ENCODE measurements at places on chromosomes 16 and 17.

GRCh38 chr16:84175350-84176081 is 11.3 kb downstream of the TAF1C start:
- no peak overlapping the region for H3K4me3 ChIP-seq
- peaks cover 36% of the 10 kb centered on the region for H3K4me1 ChIP-seq
- H3K27ac ChIP-seq, result peak overlapping the region; percentile 80

- no peak for DNase-seq
- H3K4me1 ChIP-seq, result no peaks in the 10 kb centered on the region
- no peak overlapping the region for H3K4me3 ChIP-seq
- no peaks in the 10 kb centered on the region for H3K27me3 ChIP-seq
Observed at GRCh38 chr17:63275318-63275970, 170.7 kb downstream of the CYB561 start.

DNA sequence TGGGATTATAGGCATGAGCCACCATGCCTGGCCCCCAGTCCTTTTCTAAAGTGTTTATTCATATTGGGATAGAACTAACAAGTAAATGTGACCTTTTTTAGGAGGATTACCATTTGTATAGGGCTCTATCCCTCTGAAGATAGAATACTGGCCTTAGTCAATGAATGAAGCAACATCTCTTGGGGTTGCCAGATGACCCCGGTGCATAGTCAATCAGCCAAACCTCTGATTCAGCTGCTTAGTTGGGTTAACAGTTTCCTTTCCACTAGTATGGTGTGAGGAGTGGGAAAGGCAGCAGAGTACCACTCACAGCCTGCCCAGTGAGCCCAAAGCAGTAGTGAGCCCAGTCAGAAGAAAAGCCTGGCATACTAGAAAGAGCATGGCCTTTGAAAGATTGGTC is 94.6 kb upstream of the TBX2 start:
- H3K36me3 ChIP-seq, result no peaks in the 10 kb centered on the region
- DNase-seq, result peak; percentile 14
- no peak overlapping the region for H3K4me3 ChIP-seq
- no peaks in the 10 kb centered on the region for H3K27me3 ChIP-seq
- H3K27ac ChIP-seq, result no peak overlapping the region

DNA sequence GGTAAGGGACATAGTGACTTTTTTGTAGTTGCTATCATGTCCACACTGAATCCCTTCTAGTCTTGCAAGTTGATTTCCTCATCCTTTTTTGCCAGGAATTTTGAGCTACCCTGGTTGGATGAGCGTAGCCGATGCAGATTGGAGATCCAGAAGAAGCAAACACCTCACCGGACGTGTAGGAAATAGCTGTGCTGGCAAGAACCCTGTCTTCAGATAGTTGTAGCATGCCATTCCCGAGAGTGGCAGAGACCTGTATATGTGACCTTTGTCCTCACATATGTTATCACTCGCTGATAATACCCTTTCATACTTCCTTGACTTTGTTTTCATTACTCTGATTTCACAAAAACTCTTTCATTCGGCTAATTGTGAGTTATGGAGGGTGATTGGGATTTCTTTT is 6.2 kb upstream of the CASC3 start:
- H3K36me3 ChIP-seq, result no peaks in the 10 kb centered on the region
- no peak for DNase-seq
- no peak overlapping the region for H3K27ac ChIP-seq
- H3K4me1 ChIP-seq, result peaks cover 4% of the 10 kb centered on the region

DNA sequence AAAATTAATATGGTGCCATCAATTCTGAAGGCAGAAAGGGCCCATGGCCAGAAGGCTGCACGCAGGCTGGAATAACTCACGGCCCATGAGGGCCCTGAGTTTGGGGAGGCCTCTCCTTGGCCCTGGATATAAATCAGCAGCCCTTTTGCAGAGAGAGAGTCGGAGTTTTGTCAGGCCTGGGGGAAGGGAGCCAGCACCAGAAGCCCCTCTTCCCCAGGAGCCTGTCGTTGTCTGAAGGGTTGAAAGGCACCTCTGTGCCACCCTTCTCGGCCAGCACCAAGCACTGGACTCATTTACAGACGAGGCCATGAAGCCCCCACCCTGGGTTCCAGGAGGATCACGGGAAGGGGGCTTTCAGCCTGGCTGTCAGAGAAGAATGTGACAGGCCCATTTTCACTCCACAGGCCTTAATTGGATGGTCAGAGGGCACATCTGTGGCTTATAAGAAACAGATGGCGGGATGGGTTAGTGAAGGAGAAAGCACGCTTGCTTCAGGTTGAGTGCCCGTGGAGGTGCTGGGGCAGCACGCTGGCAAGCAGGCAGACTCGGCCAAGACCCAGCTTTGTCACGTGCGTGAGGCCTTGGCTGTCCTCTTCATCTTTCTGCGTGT is 140.6 kb downstream of the CLEC16A start:
- H3K4me1 ChIP-seq, result peaks cover 53% of the 10 kb centered on the region
- no peaks in the 10 kb centered on the region for H3K36me3 ChIP-seq
- H3K4me3 ChIP-seq, result no peak overlapping the region

- H3K36me3 ChIP-seq, result no peaks in the 10 kb centered on the region
- H3K27me3 ChIP-seq, result no peaks in the 10 kb centered on the region
- H3K27ac ChIP-seq, result no peak overlapping the region
- no peak for DNase-seq
- no peak overlapping the region for H3K4me3 ChIP-seq
Observed at GRCh38 chr16:73190688-73191659, 143.0 kb upstream of the ZFHX3 start.

DNA sequence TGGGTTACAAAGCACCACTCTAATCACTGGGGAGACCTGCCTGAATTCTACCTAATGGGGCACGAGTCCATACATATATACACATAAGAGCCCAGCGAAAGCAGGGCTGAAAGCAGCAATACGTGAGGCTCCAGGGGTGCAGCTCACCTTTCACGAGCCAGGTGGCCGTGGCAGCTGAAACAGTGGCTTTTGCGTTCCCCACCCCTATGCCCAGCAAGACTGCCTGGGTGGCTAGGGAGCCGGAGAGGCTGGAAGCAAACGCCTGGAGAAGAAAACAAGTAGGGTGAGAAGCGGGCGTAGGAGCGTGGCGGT is 618 bp downstream of the RUSF1 start:
- H3K27me3 ChIP-seq, result no peaks in the 10 kb centered on the region
- DNase-seq, result no peak
- no peaks in the 10 kb centered on the region for H3K36me3 ChIP-seq
- H3K27ac ChIP-seq, result peak overlapping the region; percentile 87
- peaks cover 38% of the 10 kb centered on the region for H3K4me1 ChIP-seq

DNA sequence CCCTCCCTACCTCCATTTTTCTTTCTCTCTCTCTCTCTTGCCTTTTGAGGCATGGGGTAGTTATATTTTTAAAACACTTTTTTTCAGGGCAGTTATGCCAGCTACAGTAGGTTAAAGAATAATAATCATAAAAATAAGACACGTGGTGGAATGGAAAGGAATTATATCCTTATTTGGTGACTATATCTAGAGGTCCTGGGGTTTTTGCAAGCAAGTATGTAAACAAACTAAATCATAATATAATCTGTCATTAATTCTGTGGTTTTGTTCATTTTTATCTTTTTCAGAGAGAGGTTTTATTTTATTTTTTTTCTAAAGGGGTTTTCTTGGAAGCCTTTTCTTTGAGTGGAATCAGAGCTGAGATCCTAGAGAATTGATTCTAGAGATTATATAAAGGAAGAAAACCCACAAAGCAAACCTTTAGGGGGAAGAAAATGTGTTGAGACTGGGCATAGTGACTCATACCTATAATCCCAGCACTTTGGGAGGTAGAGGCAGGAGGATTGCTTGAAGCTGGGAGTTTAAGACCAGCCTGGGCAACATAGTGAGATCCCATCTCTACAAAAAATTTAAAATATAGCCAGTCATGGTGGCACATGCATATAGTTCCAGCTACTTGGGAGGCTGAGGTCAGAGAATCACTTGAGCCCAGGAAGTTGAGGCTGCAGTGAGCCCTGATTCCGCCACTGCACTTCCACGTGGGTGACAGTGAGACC is 53.2 kb downstream of the NQO1 start:
- no peaks in the 10 kb centered on the region for H3K36me3 ChIP-seq
- H3K4me3 ChIP-seq, result no peak overlapping the region
- no peak for DNase-seq
- H3K27me3 ChIP-seq, result no peaks in the 10 kb centered on the region
- no peak overlapping the region for H3K27ac ChIP-seq

DNA sequence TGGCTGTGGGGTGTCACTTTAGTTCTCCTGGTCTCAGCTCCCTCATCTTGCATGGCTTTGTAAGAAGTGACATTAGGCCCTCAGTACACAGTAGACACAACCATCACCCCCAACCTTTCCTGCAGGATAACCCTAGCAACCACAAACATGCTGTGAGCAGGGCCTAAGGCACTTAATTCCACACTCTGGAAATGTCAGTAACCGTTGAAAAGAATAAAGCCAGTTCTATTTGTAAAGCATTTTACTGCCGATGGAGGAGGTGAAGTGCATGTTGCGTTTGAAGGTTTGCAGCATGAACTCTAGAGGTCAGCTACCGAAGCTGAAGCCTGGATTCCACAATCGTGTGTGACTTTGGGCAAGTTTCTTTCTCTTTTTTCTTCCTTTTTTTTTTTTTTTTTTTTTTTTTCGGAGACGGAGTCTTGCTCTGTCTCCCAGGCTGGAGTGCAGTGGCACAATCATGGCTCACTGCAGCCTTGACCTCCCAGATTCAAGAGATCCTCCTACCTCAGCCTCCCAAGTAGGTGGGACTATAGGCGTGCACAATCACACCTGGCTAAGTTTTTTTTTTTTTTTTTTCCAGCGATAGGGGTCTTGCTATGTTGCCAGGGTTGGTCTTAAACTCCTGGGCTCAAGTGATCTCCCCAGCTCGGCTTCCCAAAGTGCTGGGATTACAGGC is 26.1 kb upstream of the TOB1 start:
- H3K4me3 ChIP-seq, result no peak overlapping the region
- no peak overlapping the region for H3K27ac ChIP-seq
- no peaks in the 10 kb centered on the region for H3K4me1 ChIP-seq
- no peak for DNase-seq

- no peak overlapping the region for H3K4me3 ChIP-seq
- no peak for DNase-seq
- no peaks in the 10 kb centered on the region for H3K36me3 ChIP-seq
- H3K4me1 ChIP-seq, result no peaks in the 10 kb centered on the region
- H3K27me3 ChIP-seq, result no peaks in the 10 kb centered on the region
Observed at GRCh38 chr17:22138861-22139469, 446.6 kb downstream of the KCNJ18 start.

GRCh38 chr16:67919622-67920221 is 11.9 kb downstream of the CTRL start:
- no peak overlapping the region for H3K27ac ChIP-seq
- peaks cover 21% of the 10 kb centered on the region for H3K36me3 ChIP-seq
- DNase-seq, result no peak
- H3K4me3 ChIP-seq, result no peak overlapping the region
- peaks cover 67% of the 10 kb centered on the region for H3K4me1 ChIP-seq

DNA sequence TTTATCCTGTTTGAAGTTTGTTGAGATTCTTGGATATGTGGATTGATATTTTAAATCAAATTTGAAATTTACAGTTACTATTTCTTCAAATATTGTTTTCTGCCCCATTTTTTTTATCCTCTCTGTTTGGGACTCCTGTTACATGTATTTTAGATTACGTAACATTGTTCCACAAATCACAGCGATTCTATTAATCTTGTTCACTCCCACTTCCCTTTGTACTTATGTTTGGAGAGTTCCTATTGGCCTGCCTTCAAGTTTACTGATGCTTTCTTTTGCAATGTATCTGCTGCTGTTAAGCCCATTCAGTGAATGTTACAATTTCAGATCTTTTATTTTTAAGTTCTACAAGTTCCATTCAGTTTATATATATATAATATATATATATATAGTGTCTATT is 288.3 kb upstream of the TNRC6C start:
- no peaks in the 10 kb centered on the region for H3K4me1 ChIP-seq
- H3K27ac ChIP-seq, result no peak overlapping the region
- DNase-seq, result no peak
- H3K4me3 ChIP-seq, result no peak overlapping the region
- no peaks in the 10 kb centered on the region for H3K27me3 ChIP-seq
- no peaks in the 10 kb centered on the region for H3K36me3 ChIP-seq

DNA sequence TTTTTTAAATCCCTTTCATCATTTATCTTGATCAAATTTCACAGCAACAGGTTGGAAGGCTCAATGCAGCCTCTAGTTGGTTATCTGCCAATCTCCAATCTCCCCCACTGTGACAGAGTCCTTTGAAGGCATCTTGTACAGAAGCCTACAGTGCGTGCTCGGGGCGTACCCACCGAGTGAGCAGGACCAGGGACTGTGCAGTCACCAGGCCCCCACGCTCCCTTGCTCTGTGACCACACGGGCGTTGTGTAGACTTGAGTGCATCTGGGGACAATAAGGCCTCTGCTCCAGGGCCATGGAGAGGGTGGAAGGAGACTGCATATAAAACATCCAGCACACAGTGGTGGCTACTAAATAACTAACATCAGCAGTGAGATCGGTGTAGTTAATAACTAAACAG is 63.4 kb downstream of the GTF3C1 start:
- H3K27ac ChIP-seq, result no peak overlapping the region
- peaks cover 100% of the 10 kb centered on the region for H3K36me3 ChIP-seq
- DNase-seq, result no peak
- no peaks in the 10 kb centered on the region for H3K27me3 ChIP-seq
- H3K4me3 ChIP-seq, result no peak overlapping the region

GRCh38 chr17:73119631-73120030 is 27.1 kb upstream of the SLC39A11 start:
- no peaks in the 10 kb centered on the region for H3K4me1 ChIP-seq
- H3K4me3 ChIP-seq, result no peak overlapping the region
- no peaks in the 10 kb centered on the region for H3K36me3 ChIP-seq
- H3K27ac ChIP-seq, result no peak overlapping the region
- DNase-seq, result no peak

DNA sequence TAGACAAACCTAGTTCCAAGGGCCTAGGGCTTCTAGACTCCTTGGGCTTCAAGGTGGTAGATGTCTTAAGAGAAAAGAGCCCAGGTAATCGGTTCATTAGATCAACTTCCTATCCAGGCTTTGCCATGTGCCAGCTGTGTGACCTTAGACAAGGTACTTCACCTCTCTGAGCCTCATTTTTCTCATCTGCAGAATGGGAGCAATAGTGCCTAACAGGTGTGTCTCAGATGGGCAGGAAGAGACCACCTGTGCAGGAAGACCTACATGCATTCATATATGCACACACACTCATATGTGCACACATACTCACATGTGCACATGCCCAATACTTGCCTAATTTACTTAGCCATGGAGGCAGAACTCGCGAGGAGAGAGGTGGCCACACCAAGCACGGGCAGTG is 15.7 kb downstream of the SLC12A3 start:
- no peak for DNase-seq
- no peaks in the 10 kb centered on the region for H3K36me3 ChIP-seq
- no peak overlapping the region for H3K27ac ChIP-seq
- H3K4me1 ChIP-seq, result no peaks in the 10 kb centered on the region
- H3K4me3 ChIP-seq, result no peak overlapping the region

GRCh38 chr16:20309786-20310185 is 17.5 kb downstream of the GP2 start:
- H3K27ac ChIP-seq, result no peak overlapping the region
- H3K4me1 ChIP-seq, result no peaks in the 10 kb centered on the region
